ENCODE measurements at places on chromosomes 7 and 10.

- no peak for DNase-seq
Measured at GRCh38 chr10:71338728-71339495, 19.9 kb downstream of the SLC29A3 start.

DNA sequence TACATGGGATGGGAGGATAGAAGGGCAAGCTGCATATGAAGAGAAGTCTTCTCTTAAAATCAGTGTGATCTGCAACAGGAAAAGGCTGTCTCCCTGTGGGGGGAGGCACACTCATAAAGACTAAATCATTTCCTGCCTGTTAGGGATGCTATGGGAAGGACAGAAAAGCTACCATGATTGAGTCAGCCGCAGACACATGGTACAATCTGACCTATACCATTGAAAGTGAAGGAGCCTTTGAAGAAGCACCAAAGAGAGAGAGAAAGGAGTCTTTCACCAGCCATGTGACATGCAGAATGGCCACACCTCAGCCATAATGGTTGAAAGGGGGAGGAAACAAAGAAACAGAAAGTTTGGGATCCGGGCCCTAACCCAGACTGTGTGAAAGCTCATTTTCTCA, 29.1 kb downstream of the NUDCD3 start:
- DNase-seq = no peak

- no peak for DNase-seq
Measured at GRCh38 chr10:60422809-60423208, 33.1 kb upstream of the ANK3 start.

DNA sequence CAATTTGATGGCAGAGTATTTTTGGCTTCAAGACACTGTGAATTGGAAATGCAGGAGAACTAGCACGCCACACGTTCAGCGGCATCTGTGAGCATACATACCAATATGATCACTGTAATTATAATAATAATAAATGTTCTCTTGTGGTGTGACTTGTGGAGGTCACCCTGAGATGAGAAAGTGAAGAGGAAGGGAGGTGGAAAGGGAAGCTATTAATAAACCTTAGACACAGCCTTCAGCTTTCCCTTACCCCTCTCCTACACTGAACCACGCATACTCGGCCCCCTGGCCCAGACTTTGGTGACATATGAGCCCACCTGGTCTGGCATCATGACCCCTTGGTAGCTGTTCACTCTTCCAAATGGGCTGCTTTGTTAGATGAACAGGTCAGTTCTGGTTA, 139.1 kb downstream of the SORCS3 start:
- DNase-seq = no peak

- no peak for DNase-seq
Measured at GRCh38 chr7:133601617-133602016, 348.7 kb downstream of the EXOC4 start.
